ENCODE measurements at places on chromosomes 5 and 9.
A peak's percentile ranks its signal among the peaks of the same experiment; 100 is the strongest.

DNA sequence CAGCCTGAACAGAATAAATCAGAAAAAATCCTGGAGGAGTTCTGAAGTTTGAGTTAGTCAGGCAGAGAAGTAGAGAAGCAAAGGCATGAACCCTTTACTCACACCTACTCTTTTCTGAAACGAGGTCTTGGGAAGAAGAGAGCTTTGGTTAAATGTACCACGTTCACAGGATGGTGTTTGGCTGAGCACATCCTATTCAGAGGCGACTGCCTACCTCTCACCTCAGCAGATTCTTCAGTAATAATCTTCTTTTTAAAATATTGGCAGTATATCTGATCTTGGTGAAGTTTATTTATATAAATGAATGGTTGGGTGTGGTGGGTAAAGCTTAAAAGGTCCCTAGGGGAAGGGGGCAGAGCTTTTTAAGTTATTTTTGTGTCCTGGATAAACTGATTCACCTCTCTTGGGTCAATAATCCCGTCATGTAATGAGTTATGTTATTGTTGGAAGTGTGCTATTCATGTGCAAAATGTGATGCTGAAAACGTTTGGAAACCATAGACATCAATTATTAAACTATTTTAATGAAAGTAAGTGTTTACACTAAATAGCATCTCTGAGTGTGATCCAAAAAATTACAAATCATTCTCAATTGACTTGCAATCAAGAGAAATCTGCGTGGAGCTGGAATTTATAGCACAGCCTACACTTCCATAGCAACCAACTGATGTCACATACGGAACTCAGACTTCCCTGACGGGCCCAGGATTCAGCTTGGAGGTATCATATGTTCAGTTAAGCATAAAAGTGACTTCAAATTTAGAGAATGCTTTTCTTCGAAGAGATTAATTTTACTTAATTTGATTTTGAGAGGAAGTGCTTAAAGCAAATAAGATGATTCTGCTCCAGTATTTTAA, 94.3 kb upstream of the EQTN start:
- DNase-seq = no peak

GRCh38 chr5:54663866-54664265, 146.3 kb downstream of the SNX18 start:
- no peak for DNase-seq

DNA sequence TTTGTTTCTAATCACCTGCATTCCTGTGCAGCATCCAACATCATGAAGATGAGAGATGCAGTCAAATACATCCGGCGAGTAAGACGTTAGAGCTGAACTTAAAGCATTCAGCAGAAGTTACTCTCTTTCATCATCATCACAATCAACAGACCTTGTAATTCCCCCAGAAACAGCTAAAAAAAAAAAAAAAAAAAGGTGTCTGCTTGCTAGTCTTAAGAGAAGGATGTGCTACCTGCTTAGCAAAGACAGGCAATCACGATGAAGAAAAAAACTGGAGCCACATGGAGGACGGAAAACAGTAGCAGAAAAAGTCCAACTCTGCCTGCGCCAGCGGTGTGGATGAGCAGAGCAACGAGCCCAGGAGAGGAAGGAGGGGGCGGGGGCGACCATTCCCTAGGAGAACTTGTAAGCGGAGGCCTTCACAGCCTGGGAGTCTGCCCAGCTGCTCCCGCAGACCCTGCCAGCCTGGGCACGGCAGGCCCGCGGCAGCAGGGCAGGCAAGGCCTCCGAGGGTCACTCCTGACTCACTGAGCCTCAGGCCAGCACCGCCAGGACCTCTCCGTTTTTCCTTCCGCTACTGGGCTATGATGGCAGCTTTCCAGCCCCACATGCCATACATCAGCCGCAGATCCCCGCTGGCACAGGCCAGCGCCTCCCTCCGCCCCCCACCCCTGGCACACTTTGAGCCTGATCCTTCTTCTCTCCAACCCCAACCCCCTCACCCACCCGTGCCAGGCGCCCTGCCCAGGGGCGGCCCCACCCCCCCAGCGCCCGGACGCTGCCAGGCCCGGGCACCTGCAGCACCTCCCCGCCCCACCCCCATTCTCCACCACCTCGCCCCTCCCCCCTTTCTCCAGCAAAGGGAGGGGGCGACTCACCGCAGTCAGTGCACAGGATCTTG, 1.4 kb downstream of the NRG2 start:
- peak; percentile 55 for DNase-seq

DNA sequence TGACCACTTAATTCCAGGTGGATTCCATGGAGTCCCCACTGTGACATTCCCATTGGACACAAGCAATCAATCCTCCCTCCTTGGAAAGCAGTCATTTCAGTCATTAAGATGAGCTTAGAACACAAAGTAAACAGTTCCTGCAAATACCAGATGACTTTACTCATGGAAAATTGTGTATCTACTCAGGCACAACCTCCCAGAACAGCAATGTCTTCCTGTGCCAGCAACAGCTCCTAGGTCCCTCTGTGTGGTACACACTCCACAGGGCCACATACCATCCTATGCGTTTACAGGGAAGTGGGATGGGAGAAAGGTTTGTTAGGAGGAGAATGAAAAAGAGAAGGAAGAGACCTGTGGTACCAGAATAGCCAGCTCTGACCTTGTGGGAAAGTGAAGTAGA, 53.7 kb downstream of the MTMR12 start:
- DNase-seq = no peak

- DNase-seq = no peak
These were observed 95.3 kb downstream of the ZNF608 start for GRCh38 chr5:124650951-124651662.

DNA sequence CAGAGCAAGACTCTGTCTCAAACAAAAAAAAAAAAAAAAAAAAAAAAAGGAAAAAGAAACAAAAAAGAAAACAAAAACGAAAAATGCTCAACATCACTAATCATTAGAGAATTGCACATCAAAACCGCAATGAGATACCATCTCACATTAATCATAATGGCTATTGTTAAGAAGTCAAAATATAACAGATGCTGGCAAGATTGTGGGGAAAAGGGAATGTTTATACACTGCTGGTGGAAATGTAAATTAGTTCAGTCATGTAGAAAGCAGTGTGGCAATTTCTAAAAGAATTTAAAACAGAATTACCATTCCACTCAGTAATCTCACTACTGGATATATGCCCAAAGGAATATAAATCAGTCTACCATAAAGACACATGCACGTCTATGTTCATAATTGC, 50.4 kb upstream of the PRR16 start:
- DNase-seq = no peak

GRCh38 chr9:137945581-137945980, 68.0 kb downstream of the CACNA1B start:
- no peak for DNase-seq

DNA sequence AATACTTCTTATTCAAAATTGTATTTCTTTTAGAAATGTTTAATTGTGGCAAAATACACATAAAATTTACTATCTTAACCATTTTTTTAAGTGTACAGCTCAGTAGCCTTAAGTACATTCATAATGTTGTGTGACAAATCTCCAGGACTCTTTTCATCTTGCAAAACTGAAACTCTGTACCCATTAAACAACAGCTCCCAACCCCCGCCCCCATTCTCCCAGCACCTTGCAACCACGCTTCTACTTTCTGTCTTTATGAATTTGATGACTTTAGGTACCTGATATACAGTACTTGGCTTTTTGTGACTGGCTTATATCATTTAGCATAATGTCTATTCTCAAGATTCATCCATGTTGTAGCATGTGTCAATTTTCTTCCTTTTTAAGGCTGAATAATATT, 2.8 kb upstream of the IL5 start:
- DNase-seq = no peak

DNA sequence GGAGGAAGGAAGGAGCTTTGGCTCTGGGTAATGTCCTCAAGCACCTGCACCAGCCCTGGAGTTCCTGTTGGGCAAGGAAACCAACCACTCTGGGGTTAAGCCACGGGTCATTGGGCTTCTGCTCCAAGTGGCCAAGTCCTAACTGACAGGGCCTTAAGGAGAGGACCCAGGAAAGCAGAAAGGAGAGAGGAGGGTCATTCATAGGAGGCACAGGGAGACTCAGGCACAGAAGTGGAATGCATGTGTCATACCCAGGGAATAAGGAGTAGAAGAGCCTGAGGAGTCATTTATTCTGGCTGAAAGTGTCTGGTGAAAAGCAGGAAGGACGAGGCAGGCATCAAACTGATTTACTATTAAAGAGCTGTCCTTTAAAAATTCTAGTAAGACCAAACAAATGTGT, 129.2 kb downstream of the DMRT2 start:
- no peak for DNase-seq

DNA sequence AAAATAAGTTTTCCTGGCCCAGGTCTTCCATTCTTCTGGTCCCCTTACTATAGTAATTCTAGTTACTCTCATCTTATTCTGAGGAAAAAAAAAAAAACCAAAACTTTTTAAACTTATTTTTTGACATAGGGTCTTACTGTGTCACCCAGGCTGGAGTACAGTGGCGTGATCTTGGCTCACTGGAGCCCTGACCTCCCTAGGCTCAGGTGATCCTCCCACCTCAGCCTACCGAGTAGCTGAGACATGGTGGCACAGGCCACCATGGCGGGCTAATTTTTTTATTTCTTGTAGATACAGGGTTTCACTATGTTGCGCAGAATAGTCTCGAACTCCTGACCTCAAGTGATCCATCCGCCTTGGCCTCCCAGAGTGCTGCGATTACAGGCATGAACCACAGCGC, 38.4 kb downstream of the SNAPC3 start:
- DNase-seq = no peak

- peak; percentile 29 for DNase-seq
These were observed 166.6 kb downstream of the AP3B1 start for GRCh38 chr5:78127875-78128274.

DNA sequence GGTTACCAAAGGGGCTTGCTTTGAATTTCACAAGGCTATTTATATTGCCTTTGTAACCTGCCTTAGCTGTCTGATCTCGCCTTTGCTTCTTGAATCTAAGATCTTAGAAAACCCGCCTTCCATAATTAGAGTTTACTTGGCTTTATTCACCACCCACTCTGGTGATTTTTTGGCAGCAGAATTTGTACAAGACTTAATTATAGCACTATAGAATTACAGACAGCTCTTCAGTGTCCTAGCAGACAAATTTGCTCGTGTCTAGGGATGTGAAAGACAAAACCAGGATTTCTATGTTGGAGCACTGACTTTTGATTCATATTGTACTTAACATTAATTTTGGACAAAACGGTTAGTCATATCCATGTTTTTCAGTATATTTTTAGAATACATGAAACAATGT, 306.6 kb downstream of the ADGRV1 start:
- DNase-seq = no peak

DNA sequence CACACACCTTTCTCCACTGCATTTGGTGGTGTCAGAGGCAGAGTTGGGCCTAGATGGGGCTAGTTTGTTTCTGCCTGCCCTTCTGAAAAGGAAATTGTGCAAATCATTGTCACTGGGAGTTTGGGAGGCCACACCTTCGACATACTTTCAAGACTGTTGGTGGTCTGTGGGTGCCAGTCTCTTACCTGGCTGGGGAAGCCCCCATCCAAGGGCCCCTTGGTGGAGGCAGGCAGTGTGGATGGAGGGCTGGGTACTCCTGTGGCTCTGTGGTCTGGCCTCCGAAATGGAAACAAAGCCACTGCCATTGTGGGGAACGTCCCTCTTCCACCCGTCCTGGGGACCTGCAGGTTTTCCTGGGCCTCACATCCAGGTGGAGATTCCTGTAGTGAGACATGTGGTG, 10.9 kb upstream of the PHYHD1 start:
- no peak for DNase-seq

GRCh38 chr9:130901498-130902203, 5.0 kb upstream of the QRFP start:
- no peak for DNase-seq

DNA sequence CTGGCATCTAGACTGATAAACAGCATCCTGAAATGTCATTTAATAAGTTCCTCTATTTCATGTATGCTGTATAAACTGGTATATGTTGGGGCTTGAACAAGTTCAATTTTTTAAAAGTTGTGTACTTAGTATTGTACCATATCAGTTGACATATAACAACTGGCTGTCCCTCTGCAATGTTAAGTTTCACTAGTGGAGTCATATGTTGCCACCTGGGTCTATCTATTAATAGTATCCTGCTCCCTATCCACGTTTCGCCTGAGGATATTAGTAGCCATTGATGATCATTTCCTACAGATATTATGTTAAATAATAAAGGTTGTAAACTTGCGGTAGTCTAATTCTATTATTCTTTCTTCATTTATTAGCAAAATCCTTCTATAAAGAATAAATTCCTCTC, 177.6 kb downstream of the RFX3 start:
- no peak for DNase-seq

- no peak for DNase-seq
These were observed 48.1 kb downstream of the PTCD2 start for GRCh38 chr5:72368271-72368670.

DNA sequence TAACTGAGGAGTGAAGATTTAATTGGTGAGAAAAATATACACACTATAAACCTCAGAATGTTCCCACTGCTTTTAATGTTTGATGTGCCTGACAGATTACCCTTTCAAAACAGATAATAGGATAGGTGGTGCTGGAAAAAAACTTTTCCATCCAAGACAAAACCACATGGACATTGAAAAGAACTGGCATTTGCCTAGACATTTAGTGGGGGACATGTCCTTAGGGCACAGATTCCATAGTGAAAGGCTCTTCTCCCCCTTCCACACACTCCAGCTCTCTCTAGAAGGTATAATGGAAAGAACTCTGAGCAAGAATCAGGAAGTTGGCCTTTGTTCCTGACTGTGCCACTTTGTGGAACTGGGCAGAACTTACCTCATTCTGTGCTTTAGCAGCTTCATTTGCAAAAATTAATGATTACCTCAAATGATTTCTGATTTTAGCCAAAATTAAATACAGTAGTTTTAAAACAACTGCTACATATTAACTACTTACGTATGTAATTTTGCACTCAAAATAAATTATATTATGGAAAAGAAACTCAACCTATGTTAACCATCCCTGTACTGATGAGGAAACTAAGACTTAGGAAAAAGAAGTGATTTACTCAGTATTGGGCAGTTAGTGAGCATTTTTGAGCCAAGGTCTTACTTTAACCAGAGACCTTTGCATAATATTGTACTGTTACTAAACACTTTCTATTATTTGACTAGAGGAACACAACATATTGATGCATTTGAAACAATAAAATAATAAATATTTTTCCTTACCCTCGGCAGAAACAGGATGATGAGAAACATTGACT, 43.3 kb downstream of the TMC1 start:
- no peak for DNase-seq

DNA sequence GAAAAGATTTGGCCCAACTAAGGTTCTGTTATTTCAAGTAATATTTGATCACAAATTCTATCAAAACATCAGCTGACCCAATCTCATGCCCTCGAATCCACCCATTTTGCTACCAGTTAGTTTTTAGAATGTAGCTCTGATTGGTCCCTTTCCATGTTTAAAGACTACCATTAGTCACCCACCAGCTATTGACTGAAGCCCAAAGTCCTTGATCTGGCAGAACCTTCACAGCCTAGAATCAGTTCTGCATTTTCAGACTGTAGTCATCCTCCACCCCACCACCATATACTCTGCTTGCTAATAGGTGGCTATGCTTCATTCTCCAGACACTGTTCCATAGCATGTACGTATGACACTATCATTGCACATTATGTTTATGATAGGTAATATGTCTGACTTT, 182.2 kb upstream of the TARS1 start:
- DNase-seq = no peak

GRCh38 chr5:179161901-179162300, 101.7 kb downstream of the ZNF354C start:
- no peak for DNase-seq

- DNase-seq = no peak
These were observed 59.0 kb downstream of the PTTG1 start for GRCh38 chr5:160480652-160481051.

GRCh38 chr5:152439791-152440190, 34.7 kb upstream of the NMUR2 start:
- no peak for DNase-seq

GRCh38 chr9:78786794-78787193, 489.9 kb downstream of the PSAT1 start:
- no peak for DNase-seq
